ENCODE measurements at places on chromosomes 3 and 15. TPM values are rescaled to one million over a fixed set of nuclear protein-coding genes. Genes with fewer than 3 reads are reported as not detected.

DNA sequence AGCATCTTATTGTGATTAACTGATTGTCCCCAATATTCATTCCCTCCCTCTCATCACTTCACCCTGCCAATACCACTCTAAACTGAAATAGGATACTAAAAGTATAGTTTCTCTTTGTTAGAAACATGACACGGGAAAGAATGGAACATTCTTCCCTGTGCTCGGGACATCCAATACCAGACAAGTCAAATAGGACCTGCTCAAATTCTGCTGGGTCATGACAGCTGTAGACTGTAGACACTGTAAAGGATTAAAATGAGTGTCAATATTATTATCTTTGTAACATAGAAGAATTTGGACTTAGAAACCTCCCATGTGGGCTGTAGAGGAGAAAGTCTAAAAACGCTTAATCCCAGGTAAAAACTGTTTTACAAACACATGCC lies 315.0 kb upstream of the NR2E3 start:
- ATAC-seq: no peak
- H3K36me3 ChIP-seq: no peaks in the 10 kb centered on the region
- H3K4me1 ChIP-seq: no peaks in the 10 kb centered on the region
- peaks cover 28% of the 10 kb centered on the region for H3K27me3 ChIP-seq
- no peak overlapping the region for H3K4me3 ChIP-seq

TLR9 gene
- total RNA-seq: 0.93 TPM

MEIS2 gene
- not detected for total RNA-seq

HRG gene
- total RNA-seq: not detected

EPHB1 gene
- total RNA-seq: 1.3 TPM

QRICH1 gene
- total RNA-seq: 151 TPM

DNA sequence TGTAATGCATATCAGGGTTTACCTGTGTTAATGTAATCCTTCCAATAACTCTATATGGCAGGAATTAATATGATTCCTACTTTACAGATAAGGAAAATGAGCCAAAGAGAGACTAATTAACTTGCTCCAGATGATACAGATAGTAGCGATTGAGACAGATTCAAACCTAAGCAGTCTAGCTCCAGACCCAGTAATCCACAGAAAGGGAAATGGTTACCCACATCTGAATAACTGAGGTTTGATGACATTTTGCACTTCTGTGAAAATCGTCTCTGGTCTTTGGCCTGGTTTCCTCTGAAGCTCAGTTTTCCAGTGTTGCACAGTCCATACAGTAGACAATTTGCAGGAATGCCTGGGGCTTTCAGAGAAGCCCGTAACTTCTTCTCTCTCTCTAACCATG lies 177.1 kb upstream of the UMPS start:
- H3K27ac ChIP-seq: no peak overlapping the region
- H3K4me3 ChIP-seq: no peak overlapping the region
- peaks cover 48% of the 10 kb centered on the region for H3K27me3 ChIP-seq
- ATAC-seq: peak; percentile 48
- no peaks in the 10 kb centered on the region for H3K36me3 ChIP-seq

C2CD4A gene
- 5.8 TPM for total RNA-seq

DNA sequence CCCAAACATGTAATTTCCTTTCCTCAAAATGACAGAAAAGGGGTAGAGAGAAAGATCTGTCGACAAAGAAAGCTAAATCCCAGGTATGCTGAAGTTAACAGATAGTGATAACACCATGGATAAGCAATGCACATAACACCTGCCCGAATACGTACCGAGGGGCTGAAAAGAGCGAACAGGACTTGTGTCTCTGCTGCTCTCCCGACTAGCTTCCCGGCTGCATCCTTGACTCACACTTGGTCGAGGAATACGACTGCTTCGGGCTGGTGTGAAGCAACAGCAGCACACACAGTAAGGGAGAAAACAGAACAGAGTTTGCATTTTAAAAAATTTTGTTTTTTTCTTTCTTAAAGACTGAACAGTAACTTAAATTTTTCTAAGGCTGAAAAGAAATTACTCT lies 136.4 kb downstream of the CLASP2 start:
- ATAC-seq: no peak
- H3K4me1 ChIP-seq: no peaks in the 10 kb centered on the region
- peaks cover 48% of the 10 kb centered on the region for H3K36me3 ChIP-seq
- H3K27ac ChIP-seq: no peak overlapping the region

DNA sequence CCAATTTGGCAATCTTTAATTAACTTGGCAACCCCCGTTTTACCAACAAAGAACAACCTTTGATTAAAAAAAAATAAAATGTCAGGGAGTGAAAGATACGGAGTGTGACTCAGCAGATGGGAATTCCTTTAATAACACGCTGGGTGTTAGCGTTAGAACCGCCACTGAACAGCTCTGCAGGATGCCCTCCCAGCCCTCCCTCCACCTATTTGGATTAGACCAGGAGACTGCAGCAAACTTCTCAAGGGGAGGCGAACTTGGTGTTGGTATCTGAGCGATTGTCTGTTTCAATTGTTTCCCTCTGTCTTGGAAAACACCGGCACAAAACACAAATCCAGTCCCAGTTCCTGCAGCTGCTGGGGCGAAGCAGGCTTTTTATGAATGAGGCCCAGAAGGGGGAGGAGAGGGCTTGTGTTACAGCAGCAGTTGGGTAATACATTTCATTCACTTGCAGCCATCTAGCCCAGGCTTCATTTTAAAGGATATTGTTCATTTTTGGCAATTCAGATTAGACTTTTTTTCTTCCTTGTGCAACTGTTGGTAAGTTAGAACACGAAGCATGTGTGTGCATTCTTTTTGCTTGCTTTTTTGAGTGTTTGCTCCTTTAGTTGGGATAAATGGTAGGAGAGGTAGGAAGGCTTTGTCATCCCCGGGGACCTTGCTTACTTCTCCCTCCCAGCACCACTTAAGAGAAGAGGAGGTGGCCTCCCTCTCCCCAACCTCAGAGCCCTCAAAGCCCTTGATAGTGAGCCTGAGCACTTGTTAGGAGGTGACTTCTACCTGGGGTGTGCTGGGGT lies 152.3 kb downstream of the IGF1R start:
- H3K4me1 ChIP-seq: peaks cover 10% of the 10 kb centered on the region
- H3K4me3 ChIP-seq: no peak overlapping the region
- no peaks in the 10 kb centered on the region for H3K27me3 ChIP-seq
- H3K27ac ChIP-seq: peak overlapping the region; percentile 50
- no peaks in the 10 kb centered on the region for H3K36me3 ChIP-seq

- ATAC-seq: peak; percentile 98
- no peaks in the 10 kb centered on the region for H3K27me3 ChIP-seq
- H3K4me3 ChIP-seq: peak overlapping the region; percentile 1
- H3K36me3 ChIP-seq: peaks cover 90% of the 10 kb centered on the region
- peaks cover 22% of the 10 kb centered on the region for H3K4me1 ChIP-seq
Measured at GRCh38 chr15:44489464-44489863, 47.5 kb upstream of the EIF3J start.

DNA sequence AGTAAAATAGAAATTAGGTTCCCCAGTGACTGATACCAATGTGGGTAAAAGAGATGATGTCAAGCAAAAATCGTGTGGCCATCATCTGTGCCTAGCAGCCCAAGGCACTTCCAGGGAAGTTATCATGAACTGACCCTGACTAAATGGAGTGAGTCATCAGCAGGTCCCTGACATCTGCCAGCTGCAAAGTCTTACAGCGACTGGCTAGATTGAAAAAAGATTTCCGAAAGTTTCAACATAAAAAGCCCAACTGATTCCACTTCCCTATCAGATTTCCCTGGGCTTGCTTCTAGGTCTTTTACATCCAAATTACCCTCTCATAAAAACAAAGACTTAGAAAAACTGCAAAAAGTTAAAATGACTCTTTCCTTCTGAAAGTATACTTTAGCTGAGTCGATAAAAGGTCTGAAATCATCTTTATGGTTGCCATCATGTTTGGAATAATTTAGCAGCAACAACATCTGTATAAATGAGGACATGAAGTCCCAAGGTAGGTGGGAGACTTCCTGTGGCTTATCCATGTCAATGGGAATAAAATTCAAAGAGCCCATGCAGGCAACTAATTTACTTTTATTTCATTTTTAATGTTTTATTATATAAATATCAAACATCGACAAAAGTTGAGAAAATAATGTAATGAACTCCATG lies 342.8 kb downstream of the ERC2 start:
- H3K36me3 ChIP-seq: no peaks in the 10 kb centered on the region
- no peak overlapping the region for H3K4me3 ChIP-seq
- no peak for ATAC-seq
- no peak overlapping the region for H3K27ac ChIP-seq
